GM19239 (cell line): ENCODE measurements at places on chromosomes 1 and 21.

- DNase-seq = no peak
Measured at GRCh38 chr1:85615586-85616363, 35.2 kb downstream of the CCN1 start.

DNA sequence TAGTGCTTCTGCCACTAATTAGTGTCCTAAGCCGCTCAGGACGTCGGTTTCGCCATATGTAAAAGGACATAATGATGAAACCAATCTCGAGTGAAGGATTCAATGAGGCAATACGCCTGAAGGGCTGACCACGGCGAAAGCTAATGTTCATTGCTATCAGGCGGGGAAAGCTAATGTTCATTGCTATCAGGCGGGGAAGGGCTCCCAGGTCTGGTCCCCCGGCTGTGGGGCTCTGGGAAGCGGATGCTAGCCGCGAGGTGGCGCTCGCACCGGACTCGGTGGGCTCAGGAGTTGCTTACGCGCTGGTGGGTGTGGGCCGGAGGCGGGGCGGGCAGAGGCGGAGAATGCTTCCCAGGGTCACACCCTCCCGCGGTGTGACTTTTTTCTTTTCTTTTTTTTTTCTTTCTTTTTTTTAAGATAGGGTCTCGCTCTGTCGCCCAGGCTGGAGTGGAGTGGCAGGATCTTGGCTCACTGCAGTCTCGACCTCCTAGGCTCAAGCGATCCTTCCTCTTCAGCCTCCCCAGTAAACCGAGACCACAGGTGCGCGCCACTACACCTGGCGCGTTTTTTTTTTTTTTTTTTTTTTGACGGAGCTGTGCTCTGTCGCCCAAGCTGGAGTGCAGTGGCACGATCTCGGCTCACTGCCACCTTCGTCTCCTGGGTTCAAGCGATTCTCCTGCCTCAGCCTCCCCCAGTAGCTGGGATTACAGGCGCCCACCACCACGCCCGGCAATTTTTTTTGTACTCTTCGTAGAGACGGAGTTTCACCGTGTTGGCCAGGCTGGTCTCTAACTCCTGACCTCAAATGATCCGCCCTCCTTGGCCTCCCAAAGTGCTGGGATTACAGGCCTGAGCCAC is 1.1 kb upstream of the PEAR1 start:
- peak; percentile 81 for DNase-seq

GRCh38 chr1:183164340-183164739 is 21.7 kb upstream of the LAMC2 start:
- no peak for DNase-seq

- no peak for DNase-seq
Measured at GRCh38 chr1:201898992-201899391, 10.3 kb downstream of the SHISA4 start.

DNA sequence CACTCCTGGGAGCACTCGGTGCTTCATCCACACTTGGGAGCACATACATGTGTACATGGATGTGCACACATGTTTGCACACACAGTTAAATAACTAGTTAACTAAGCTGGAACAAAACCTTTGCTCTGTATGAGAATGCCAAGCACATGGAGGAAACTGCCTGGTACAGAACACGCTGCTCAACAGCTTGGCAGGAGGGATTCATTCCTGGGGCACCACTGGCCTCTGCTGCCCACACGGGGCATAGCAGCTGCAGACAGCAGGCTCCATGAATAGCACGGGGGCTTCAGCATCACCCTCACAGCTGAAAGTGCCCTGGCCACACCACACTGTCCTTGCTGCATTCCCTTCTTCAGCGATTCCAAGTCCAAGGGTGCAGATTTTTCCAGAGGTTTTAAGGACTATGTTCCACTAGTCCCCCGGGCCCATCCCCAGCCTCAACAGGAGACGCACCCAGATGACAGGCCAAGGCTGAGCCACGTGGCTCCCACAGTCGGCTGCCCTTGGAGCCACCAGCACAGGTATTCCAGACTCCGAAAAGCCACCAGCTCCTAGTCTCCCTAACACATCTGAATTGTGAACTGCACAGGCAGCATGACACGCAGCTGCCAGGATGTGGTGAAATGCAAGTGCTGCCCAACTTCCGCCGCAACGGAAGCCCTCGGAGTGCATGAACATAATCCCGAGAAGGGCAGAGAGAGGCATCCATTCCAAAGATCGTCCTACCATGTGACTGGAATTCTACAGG is 16.9 kb downstream of the NPHP4 start:
- peak; percentile 36 for DNase-seq

GRCh38 chr1:93574991-93575390 is 106.6 kb downstream of the BCAR3 start:
- no peak for DNase-seq

- no peak for DNase-seq
Measured at GRCh38 chr1:17350928-17351446, 21.0 kb upstream of the PADI6 start.

- DNase-seq = no peak
Measured at GRCh38 chr1:10823000-10823401, 26.6 kb upstream of the CASZ1 start.

GRCh38 chr1:228430243-228430642 is 13.6 kb upstream of the TRIM17 start:
- no peak for DNase-seq

DNA sequence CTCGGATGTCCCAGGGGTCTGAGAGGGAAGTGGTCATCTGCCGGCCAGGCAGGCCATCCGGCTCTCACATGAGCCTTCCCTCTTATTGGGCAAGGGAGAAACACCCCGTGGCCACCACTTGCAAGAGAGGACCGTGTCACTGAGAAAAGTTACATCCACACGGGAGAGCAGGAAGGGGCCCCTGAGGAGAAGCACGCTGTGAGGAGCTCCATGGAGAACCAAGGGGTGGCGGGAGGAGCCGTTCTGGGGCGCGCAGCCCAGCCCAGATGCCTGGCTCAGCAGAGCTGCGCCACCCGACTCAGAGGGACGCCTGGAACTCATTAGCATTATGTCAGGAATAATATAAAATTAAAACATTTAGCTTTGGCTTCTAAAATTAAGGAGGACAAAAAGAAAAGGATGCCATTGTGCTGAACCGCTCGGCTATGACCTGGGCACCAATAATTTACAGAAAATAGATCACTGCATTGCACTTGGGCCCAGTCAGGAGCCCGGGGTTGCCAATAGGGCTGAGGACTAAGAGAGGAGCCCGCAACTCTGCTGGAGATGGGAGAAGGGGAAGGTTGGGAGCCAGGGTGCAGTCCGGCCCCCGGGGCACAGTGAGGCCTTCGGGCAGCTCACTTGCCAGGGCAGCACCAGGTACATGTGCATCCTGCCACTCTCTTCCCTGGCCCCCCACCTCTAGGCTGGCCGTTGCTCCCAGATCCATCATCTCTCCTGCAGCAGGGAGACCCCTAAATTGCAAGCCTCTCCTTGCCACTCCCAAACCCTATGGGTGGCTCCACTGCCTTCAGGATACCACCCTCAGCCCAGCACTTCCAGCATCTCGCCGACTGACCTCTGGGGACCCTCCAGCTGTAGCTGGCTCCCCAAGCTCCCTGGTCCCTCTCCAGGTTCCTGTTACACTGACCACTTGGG is 84.8 kb downstream of the DMRTB1 start:
- DNase-seq = no peak

GRCh38 chr21:37548521-37548981 is 182.0 kb downstream of the DYRK1A start:
- no peak for DNase-seq

- no peak for DNase-seq
Measured at GRCh38 chr1:28239004-28239403, 3.1 kb downstream of the ATP5IF1 start.

- DNase-seq = no peak
Measured at GRCh38 chr1:209051570-209051969, 531.9 kb upstream of the CAMK1G start.

GRCh38 chr1:105608713-105609112 is 1447.8 kb upstream of the PRMT6 start:
- no peak for DNase-seq

GRCh38 chr1:44016890-44017400 is 14.3 kb downstream of the SLC6A9 start:
- DNase-seq = no peak

GRCh38 chr1:37809942-37810341 is 1.9 kb upstream of the YRDC start:
- DNase-seq = no peak

DNA sequence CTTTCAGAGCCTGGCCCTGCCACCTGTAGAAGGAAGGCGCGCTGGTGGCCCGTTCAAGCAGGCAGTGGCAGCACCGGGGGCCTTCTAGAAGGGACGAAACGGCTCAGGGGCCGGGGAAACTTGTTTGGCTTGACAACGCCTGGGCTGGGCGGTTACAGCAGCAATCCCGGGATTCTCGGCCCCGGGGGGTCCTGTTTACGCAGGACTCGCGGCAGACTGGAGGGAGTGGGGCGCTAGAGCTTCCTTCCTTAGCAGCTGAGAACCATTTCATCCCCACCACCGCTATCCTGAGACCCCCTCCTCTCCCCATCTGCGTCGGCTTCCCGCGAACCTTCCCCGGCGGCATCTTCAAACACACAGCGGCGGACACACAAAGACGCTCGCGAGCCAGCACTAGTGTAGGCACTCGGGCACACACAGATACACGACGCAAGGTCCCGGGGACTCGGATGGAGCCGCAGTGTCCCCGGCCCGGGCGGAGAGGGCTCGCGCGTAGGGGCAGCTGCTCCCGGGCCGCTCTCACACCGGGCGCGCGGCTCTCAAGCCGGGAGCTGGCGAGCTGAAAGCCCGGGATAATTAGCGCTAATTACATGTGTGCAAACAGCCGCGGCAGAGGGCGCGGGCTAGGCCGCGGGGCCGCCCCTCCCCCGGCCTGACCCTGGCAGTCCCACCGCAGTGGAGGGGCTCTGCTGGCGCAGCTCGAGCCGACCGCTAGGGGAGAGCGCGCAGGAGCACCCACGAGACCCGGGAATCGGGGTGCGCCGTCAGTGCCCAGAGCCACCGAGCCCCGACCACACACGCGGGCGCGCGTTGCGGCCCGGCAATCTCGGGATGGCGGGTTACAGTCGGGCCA is 271.4 kb downstream of the FOXD2 start:
- DNase-seq = no peak

DNA sequence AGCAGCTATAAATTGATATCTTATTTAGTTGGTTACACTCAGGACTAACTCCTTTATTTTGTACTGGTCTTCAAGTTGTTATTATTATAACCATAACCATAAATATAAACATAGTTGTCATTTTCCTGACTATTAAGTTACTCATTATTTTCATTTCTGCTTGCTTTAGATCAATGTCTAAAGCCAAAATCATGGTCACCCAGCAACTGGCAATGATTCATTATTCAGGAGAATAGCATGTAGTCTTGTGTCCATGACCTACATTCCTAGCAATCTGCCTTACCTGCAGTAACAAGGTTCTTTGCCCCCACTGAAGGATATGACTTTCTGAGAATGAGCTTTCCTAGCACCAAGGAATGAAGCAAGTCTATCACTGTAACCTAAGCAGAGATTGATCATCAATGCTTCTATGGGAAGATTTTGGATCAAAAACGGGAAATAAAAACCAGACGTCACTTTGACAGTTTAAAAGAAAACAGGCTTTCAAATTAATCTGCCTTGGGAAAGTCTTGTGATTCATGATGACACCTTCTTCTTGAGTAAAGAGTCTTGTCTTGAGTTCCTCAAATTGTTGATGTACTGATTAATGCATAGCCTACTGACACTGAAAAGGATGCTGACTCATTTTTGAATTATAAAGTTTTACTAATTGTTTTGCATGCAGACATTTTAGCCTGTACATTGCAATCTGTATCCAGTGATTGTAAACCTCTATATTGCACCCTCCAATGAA is 203.3 kb upstream of the IVNS1ABP start:
- DNase-seq = no peak

DNA sequence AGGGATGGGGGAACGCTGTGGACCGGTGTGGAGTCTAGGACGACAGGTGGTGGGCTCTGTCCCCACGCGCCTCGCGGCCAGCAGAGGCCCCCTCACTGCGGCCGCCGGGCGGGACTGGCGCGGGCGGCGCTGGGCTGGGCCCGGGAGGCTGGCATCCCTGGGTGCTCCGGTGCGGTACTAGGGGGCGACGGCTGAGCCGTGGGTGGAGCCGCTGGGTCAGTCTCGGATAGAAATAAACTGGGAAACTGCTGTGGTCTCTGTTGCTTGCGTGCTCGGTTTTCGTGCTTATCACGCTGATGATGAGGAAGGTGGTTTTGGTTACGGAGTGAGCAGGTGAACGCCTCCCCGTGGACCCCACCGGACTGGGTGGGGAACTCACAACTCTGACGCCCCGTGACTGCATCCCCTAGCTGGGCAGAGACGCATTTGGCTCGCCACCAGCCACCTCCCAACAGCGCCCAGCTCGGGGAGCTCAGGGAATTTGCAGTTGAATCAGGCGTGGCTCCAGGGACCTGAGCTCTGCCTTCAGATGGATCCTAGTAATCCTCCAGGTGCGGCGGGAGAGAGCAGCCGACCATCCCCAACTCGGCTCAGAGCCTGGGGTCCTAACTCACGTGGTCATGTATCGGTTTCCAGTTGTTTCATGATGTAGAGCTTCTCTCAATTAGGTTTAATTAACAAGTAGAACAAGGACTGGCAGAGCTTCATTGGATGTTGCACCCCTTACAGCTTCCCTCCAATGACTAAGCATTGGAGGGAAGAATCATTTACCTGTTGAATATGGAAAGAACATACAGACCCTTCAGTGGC is 32.1 kb downstream of the HSD17B7 start:
- no peak for DNase-seq

DNA sequence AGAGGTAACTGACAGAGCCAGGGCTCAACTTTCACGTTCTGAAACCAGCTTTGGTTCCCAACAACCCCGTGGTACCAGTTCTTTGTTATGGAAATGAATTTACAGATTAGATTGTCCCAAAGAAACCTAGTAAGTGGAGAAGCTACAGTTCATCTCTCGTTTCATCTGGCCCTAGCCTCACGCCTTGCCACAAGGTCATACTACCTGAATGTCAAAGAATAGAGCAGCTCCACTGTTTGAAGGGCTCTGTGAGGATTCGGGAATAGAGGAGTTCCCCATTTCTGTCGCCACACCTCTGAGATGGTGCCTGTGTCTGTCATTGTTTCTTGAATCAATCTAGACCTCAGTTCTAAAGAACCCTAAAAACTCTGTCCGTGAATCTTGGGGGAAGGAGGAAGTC is 15.0 kb upstream of the CDC42 start:
- no peak for DNase-seq

DNA sequence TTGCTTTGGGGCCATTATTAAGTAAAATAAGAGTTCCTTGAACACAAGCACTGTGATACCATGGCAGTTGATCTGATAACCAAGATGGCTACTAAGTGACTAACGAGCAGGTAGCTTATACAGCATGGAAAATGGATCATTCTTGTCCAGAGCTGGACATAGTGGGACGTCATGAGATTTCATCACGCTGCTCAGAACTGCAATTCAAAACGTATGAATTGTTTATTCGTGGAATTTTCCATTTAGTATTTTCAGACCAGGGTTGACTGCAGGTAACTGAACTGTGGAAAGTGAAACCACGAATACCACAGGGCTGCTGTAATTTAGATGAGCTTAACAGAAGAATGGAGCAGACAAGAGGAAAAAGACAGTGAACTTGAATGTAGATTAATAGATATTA is 38.9 kb downstream of the CCDC18 start:
- DNase-seq = peak; percentile 6

GRCh38 chr1:206687915-206688442 is 3.3 kb downstream of the MAPKAPK2 start:
- no peak for DNase-seq
